ENCODE measurements at places on chromosomes 1 and 21.

DNA sequence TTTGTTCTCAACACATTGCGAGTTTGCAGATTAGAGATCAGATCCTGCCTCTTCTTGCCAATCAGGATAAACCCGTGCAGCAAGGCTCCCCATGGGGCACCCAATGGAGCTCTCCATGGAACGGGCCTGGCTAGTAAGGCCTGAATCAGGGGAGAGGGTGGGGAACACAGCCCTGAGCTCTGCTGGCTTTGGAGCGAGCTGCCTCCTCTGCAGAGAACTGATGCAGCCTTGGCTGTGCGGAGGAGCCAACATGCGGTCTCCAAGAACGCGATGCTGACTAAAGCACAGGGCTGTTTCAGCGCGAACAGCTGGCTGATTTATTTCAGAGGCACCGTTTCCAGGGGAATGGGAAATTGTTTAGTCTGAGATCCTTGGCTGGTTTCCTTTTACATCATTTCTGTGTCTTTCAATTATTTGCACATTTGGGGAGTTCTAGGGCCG lies 139.7 kb downstream of the TSEN15 start:
- DNase-seq: peak; percentile 89

GRCh38 chr1:202252271-202252670 lies 58.7 kb downstream of the LGR6 start:
- DNase-seq: no peak

DNA sequence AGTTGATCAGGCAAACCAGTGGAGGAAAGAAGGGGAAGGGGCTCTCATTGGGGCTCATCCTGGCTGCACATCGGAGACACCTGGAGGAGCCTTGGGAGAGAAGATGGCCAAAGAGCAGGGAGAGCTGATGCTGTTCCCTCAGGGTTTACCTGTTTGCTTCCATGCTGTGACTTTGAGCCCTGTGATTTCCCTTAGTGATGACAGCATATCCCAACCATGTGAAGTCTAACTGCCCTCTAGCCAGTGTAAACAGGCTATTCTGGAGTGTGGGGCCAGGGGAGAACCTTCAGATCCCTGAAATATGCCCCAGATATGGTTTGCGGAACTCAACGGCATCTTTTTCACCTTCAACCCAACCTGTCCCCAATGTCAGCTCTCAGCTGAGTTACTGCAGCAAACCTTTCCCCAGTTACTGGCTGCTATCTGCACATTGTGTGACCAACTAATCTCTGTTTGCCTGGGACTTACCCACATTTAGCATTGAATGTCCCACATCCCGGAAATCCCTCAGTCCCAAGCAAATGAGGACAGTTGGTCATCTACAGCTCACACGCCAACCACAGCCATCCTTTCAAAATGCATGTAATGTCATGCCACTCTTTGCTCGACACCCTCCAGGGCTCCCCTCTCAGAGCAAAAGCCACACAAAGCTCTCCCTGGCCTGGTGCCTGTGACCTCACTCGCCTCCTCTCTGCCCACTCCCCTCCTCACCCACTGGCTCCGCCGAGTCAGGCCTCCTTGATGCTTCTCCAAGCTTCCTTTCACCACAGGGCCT lies 242.3 kb downstream of the KCNJ6 start:
- DNase-seq: no peak

DNA sequence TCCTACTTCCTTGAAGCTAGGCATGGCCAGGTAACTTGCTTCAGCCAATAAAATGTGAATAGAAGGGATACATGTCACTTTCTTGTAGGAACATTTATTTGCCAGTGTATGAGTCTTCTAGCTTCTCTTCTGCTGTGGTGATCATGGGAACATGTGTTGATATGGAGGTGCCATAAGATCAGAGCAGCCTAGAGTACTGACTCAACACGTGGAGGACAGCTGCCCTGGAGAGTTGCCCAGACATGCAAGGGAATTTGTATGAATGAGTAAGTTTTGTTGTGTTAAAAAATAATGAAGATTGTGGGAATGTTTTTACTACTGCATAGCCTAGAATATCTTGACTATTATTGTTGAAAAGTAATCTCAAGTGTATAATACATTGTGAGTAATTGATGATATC lies 502.3 kb downstream of the NUF2 start:
- DNase-seq: peak; percentile 90

GRCh38 chr1:236070753-236071152 lies 5.9 kb upstream of the NID1 start:
- no peak for DNase-seq

DNA sequence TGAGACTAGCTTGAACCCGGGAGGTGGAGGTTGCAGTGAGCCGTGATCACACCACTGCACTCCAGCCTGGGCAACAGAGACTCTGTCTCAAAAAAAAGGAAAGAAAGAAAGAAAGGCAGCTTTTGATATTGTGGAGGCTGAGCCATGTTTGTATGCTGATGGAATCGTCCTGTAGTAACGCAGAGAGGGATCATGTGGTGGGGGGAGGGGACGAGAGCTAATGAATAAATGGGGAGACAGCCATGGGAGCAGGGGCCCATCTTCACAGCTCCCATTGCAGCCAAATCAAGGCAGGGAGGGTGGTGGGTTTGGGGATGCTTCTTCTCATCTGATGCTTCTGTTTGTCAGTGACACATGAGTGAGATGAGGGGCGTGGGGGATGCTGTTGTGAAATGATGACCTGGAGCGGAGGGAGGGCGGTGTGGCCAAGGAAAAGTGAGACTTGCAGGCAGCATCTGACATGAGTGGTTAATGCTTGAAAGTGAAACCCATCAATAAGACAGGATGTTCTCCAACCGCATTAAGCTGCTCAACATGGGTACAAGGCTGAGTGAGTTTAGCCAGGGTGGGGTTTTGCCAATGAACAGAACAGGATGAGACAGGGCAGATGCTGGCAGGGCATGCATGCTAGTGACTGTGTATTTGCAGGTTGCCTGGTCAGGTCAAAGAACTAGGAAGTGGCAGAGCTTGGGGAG lies 16.7 kb downstream of the SPATA21 start:
- no peak for DNase-seq

- no peak for DNase-seq
Observed at GRCh38 chr1:20534659-20535417, 17.5 kb upstream of the FAM43B start.

DNA sequence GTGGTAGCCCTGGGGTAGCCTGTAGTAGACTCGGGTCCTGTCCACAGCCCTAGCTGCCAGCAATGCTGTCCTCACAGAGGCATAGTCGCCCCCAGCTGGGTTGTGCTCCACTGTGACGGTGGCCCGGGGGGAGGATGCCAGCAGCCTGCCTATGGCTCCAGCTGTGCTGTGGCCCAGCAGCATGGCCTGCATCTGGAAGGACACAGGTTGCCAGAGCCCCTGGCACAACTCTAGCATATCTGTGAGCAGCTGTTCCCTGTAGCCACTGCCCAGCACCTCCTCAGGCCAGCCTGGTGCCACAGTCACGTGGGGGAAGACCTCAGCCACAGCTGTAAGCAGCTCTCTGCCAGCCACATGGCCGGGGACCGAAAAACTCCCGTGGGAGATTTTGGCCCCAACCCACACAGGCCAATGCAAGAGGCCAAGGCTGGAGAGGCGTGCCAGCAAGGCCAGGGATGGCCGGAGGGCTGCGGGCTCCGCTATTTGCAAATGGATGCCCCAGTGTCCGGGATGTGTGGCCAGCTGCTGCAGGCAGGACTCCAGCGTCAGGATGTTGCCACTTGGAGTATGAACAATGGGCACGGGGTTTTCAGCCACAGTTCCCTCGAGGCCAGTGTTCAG lies 13.9 kb downstream of the FAM151A start:
- DNase-seq: no peak

DNA sequence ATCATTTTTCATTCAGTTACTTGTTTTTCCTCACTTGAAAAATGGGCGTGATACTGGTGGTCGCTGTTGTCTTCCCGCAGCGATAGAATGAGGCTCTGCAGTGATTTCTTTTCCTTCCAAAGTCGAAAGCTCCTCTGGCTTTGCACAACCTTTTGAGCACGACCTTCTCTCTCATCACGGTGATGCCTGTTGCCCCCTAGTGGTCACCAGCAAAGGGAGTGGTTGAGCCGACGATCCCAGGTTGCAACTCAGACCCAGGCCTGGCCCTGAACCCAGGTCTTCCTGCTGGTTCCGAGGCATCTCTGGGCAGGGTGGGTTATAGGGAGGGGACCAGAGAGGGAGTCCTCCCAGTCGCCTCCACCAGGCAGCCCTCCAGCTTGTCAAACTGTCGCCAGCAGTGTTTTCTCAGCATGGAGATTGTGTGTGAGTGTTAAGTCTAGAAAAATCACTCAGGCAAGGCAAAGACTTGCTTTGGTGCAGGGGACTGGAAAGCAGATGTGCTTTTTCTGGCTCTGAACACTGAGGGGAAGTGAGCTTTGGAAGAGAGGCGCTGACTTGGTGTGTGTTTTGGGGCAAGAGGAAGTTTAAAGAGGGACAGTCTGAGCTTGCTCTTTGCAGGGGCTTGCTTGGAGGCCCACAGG lies 285.3 kb downstream of the CAMTA1 start:
- DNase-seq: peak; percentile 15

- DNase-seq: no peak
Observed at GRCh38 chr1:8307628-8308027, 10.3 kb upstream of the SLC45A1 start.

- peak; percentile 89 for DNase-seq
Observed at GRCh38 chr1:178344513-178345091, 152.2 kb downstream of the CLEC20A start.

- DNase-seq: no peak
Observed at GRCh38 chr21:32779983-32780382, 8.4 kb upstream of the PAXBP1 start.

GRCh38 chr1:106292130-106292529 lies 764.3 kb upstream of the PRMT6 start:
- DNase-seq: no peak
